Hematopoietic multipotent progenitor cell (in vitro differentiated cells): ENCODE measurements at places on chromosomes 5 and 9.

GRCh38 chr5:34929134-34929719 lies at the start of gene DNAJC21:
Gene DNAJC21, plus strand, starts transcription at chr5:34929559. Its CDS starts 261 bp downstream, at chr5:34929820.
- peak; percentile 98 for DNase-seq

DNA sequence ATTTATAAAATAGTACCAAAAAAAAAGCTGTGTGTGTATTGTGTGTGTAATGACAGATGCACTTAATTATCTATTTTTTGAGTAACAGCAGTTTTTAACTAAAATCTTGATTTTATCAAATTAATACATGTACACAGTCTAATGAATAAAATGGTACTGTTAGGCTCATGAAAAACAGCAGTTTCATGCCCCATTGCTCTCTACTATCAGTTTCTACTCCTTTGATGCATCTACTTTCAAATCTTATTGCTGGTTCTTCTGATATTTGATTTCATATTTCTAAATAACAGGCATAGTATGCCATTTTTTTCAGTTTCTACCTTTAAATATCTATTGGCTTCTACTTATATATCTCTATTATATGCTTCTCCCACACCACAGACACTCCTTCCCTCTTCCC lies 117.4 kb downstream of the CCDC171 start:
- no peak for DNase-seq

DNA sequence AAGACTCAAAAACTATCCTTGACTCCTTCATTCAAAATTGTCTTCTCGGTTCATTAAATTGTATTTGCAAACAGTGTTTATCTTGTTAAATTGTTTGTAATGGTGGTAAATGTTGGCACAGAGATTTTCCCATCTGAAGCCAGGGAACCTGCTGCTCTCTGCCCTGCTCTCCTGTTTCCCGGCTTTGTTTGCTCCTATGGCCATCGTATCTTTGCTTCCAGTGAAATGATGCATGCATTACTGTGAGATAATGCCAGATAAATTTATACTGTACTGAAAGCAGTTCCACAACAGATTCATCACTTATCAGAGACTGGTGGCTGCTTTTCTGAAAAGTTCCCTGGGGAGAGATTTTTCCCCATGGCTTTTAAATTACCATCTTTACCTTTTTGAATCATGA lies 81.4 kb downstream of the CD180 start:
- no peak for DNase-seq

- DNase-seq: no peak
These were observed 300.4 kb downstream of the DTWD2 start for GRCh38 chr5:118687661-118688621.

- no peak for DNase-seq
These were observed 28.7 kb upstream of the PDE4D start for GRCh38 chr5:59922220-59922619.

DNA sequence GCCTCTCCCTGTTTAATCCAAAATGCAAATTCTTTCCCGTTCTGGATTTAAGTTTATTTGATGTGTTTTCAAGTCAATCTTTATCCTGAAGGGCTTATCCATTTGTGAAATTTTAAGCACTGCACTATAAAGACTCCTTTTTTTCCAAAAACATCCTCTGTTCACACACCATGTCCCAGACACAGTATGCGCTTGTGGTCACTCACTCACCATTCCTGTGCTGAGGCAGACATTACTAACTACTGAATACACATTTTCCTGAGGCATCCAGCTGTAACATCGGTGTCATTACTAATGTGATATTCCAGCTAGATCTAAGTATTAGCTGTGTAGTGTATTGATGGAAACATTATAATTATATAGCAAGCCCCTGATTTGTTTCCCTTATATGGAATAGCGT lies 298.4 kb downstream of the KCTD16 start:
- no peak for DNase-seq

DNA sequence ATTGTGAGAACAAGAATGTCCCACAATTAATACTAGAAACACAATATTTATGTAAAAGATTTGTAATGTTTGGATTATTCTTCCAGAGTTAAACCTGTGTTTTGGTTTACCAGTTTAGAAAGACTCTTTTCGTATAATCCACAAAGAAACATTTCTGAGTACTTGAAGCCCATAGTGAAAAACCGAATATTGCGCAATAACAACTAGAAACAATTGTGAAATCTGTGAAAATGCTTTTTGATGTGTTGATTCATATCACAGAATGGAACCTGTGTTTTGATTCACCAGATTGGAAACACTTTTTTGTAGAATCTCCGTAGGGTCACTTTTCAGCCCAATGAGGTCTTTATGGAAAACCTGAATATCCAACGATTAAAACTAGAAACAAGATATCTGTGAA lies 386.2 kb downstream of the PRDM9 start:
- no peak for DNase-seq

- no peak for DNase-seq
These were observed 43.6 kb upstream of the PCSK1 start for GRCh38 chr5:96476654-96477053.

- no peak for DNase-seq
These were observed 31.1 kb downstream of the GCNT4 start for GRCh38 chr5:75021219-75021618.

GRCh38 chr9:79674052-79674777 lies 102.5 kb downstream of the TLE4 start:
- no peak for DNase-seq

DNA sequence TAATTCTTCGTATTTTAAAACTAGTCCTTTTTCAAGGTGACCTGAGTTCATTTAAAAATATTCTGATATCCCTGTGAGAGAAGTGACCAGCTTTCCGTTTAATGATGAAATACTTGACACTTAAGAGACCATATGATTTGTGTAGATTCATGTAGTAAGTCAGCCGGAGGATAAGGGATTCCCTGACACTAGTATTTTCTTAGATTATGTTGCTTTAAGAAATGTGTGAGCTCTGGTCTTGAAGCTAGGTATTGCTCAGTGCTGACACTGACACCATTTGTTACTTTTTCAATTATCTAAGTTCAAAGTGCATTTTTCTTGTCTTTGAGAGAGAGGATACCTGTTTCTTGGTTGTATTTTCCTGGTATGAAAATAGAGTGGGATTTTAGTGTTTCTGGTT lies 4.2 kb downstream of the NIPBL start:
- no peak for DNase-seq

DNA sequence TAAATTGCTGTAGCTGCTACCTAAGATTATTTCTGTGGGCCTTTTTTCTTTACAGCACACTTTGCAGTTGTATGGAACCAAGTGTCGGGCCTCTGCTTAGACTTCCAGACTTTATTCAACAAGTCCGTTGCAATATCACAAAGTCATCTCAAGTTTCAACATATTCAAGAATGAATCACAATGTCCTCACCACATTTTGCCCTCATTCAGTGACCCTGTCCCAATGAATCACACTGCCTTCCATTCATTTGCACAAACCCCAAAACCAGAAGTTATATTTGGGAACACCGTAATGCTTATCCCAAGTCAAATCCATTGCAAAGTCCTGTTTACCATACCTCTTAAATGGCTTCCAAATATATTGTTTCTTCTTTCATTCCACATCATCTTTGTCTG lies 439.6 kb downstream of the CSNK1G3 start:
- DNase-seq: no peak

- DNase-seq: no peak
These were observed 4.4 kb upstream of the HSPA4 start for GRCh38 chr5:133047404-133047803.

DNA sequence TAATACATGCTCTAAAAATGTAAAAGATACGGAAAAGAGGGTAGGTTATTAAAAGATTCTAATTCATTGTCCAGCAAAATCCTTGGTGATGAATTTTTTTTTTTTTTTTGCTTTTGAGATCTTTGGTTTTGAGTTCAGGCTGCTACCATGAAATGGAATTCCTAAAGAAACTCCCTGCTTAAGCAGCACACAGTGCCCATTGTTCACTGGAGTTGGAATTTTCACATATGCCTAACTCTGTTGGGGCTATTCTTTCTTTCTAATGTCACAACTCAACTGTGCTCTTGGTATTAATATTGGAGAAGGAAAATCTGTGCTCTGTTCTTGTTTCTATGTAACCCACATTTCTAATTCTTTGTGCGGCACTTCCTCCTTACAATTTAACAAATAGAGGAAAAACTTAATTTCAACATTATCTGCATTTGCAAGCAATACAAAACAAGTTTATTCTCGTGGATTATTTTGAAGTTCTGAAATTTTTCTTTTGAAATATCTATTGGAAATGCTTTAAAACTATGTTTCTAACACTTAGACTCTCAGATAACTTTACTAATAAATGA lies 21.6 kb downstream of the MATR3 start:
- no peak for DNase-seq

- no peak for DNase-seq
These were observed 390.6 kb downstream of the NFIB start for GRCh38 chr9:13923381-13923780.

DNA sequence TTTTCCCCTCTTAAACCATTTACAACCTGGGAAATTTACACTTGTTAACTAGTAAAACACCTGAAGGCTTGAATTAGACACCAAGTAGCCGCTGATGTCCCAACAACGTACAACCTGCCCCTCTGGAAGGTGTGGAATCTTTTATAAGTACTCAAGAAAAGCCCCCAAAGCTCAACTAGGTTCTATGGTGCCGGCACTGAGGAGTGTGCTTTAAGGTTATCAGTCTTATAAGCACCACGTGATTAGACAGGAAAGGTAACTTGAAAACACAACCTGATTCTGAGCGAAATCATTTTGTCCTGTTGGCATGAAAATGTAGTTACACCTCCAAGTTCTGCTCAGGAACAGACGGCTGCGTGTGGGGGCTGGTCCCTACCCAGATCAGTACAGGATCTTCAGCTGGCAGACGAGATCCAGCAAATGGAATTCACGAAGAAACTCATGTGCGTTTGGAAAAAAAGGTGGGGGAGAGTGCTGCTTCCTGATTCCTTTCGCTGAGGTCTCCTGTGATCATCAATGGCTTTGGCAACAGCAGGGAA lies 195.5 kb downstream of the MEF2C start:
- DNase-seq: no peak

GRCh38 chr9:71646131-71646530 lies 122.2 kb downstream of the CEMIP2 start:
- no peak for DNase-seq

- no peak for DNase-seq
These were observed 145.1 kb upstream of the PHYKPL start for GRCh38 chr5:178377583-178378270.
